ENCODE measurements at places on chromosomes 16 and 17.

- no peak for DNase-seq
Measured at GRCh38 chr17:49738456-49739163, 25.3 kb downstream of the FAM117A start.

- DNase-seq = no peak
Measured at GRCh38 chr17:81837641-81838040, 2.8 kb upstream of the PPP1R27 start.

GRCh38 chr17:79412886-79413390 is 197.9 kb downstream of the RBFOX3 start:
- no peak for DNase-seq

DNA sequence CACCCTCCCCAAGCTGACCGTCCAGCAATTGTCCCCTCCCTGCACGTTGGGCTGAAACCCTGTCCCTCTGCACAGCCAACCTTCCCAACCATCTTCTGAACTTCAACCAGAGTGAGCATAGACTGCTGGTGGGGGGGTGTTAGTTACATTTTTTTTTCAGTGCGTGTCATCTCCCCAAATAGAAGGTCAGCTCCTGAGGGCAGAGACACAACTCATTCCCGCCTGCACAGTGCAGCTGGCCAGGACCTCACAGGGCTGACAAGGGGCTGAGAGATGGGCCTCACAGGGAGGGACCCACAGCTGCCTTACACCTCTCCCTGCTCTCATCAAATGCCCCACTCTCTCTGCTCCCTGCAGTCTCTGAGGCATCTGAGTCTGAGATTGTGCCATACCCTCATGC is 8.4 kb downstream of the SRL start:
- no peak for DNase-seq

GRCh38 chr17:36509272-36509985 is 22.9 kb downstream of the ZNHIT3 start:
- DNase-seq = no peak

GRCh38 chr17:32488604-32489180 is 1.9 kb downstream of the CDK5R1 start:
- no peak for DNase-seq

- no peak for DNase-seq
Measured at GRCh38 chr16:80459966-80460365, 80.8 kb upstream of the DYNLRB2 start.

GRCh38 chr16:52741351-52741750 is 194.4 kb upstream of the TOX3 start:
- no peak for DNase-seq

DNA sequence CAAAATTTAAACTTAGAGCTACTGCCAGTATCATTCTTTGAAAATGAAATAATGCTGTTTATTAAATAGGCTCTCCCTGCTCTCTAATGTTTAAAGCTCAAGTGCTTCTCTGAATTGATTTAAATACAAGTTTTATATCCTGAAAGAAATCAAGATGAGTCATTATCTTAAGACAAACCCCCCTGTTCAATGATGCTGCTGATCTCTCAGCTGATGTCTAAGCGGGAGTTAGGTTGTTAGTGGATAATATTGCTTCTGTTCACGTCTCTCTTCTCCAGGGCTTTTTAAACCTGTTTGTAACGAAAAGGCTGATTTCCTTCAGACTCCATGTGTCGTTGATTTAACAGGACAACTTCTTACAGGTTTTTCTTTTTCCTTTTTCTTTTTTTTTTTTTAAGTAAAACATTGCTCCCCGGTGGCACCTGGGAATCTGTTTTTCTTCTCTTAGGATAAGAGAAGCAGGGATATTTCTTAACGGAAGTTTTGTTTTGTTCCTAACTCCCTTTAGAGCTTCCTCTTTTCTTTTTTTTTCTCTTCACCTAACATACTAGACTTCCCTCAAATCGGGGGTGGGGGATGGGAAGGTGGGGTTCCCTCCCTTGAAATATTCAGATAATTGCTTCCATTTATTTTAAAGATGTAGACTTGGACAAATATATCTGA is 807 bp upstream of the LYRM9 start:
- no peak for DNase-seq

DNA sequence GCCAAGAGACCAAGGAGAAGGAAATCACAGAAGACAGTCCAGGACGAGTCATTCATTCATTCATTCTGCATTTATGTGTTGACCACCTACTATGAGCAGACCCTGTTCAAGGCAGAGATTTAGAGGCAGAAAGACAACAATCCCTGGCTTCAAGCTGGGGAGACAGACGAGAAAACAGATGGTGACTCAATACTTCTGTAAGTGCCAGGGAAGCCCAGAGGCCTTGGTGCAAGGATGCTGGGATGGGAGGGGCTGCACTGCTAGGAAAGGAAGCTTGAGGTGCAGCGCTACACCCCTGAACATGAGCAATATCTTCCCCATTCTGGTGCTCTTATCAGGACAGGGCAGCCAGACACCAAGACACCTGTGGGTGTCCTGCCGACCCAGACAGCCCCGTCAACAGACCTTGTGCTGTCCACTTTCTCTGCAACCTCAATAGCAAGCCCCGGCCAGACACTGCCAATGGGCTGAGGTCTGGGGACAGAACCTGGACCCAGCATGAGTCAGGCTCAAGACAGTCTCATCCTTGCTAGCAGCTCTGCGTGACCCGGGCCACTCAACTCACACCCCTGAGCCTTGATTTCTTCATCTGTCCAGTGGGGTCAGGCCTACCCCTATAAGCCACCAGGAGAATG is 163.5 kb downstream of the COPRS start:
- no peak for DNase-seq

GRCh38 chr17:82030470-82031302 is 792 bp upstream of the RAC3 start:
- DNase-seq = peak; percentile 87

DNA sequence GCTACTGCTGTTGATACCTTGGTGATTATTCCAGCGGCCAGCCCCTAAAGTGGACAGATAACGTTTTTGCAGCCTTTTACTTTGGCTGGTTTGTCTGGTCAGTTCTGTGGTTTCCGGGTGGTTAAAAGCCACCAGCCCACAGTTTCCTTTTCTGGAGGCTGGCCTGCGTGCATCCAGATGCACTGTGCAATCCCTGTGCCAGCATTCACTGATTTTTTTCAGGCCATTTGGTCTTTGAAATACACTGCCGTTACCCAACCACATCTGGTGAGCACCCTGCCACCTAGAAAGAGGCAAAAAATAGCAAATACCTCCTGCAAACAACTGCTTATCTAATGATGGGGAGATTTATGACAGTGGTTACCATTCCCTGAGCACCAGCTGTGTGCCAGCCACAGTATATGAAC is 797 bp downstream of the NUDT7 start:
- peak; percentile 16 for DNase-seq

GRCh38 chr16:21526923-21527807 is 72.2 kb upstream of the METTL9 start:
- DNase-seq = no peak

DNA sequence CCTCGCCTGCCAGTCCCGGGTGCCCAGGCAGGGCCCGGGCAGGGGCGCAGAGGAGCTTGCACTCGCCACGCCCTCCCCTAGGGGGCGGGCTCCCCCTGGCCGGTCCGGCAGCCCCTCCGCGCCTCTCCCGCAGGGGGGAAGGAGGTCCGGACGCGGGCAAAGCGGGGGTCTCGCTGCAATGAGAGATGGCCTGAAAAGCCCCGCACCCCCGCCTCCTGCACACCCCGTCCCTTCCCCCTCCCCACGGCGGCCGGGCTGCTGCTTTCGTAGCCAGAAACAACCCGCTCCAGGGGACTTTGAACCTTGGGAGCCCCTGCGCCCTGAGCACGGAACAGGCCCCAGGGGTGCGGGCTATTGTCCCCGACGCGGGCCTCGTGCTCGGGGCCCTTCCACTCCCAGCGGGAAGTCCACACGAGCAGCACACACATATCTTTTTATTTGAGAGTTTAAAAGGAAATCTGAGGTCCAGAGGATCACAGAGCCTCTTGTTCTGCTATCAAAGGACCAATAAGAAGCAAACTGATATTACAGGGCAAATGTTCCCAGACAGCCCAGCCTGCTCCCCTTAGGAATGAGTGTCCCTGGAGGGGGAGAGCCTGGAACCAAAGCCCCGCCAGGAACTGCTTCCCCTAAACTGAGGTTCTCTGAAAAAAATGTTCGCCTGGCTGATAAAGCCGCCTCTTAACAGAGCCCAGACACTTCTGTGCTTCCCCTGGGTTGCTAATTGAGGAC is 5.8 kb upstream of the CBX4 start:
- DNase-seq = peak; percentile 71

GRCh38 chr16:77843405-77843804 is 55.0 kb downstream of the VAT1L start:
- no peak for DNase-seq

DNA sequence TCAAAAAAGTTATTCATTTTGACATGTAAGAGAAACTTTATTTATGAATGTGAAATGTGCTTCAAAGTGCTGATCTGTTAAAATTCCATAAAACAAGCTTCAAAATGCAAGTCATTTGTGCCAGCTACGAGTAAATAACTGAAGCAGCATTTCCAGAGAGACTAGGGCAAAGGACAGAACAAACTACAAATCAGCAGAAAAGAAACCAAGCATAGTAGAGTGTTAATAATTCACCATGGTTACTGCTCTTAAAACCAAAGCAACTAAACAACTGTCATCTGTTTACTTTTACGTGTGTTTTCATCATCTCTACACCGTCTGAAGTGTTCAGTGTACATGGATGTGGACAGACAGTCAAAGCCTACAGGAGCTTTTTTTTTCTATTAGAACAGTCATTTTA is 1.6 kb upstream of the ASPA start:
- DNase-seq = no peak

DNA sequence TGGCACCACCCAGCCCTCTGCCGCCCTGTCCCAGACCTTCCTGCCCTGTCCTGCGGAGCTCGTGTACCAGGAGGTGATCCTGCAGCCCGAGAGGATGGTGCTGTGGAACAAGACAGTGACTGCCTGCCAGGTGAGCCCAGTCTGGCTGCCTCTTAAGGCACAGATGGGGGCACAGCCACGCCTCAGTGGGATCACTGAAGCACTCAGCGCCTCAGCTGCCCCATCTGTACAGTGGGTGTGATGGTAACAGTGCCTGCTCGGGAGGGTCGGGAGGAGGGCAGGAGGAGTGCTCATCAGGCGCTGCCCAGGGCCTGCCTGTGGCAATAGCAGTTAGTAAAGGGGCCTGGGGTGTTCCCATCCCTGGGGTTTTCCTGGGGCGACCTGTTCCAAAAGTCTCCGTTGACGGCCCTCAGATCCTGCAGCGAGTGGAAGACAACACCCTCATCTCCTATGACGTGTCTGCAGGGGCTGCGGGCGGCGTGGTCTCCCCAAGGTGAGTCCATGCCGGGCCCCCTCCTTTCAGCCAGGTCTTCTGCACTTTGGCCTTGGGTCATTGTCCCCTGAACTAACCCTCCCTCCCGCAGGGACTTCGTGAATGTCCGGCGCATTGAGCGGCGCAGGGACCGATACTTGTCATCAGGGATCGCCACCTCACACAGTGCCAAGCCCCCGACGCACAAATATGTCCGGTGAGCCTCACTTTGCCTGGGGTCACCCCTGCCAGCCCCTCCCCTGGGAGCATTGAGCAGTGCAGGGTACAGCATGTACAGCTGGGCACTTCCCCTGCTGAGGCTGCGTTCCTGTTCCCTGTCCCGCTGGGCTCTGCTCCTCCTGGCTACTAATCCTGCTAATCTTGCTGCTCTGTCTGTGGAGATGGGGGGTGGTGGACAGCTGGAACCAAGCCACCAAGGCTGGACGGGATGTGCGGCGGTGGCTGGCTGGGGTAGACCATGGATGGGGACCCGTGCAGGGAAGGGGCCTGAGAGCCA is 4.5 kb upstream of the TCAP start:
- DNase-seq = peak; percentile 60

DNA sequence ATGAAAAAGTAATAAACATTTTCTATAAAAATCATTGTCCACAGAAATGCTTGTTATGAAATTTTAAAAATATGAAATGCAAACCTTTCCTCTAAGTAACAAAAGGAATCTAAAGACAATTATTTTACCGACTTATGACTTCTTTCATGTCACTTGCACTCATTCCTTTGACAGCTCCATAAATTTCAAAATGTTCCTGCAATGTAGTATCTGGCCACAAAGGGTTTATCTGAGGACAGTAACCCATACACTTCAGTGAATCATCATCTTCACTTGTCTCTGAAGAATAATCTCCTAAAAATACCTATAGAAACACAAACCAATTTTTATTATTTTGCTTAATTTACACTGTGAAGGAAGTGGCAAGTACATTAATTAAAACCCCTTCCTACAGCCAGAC is 25.6 kb upstream of the ABCA10 start:
- DNase-seq = no peak

DNA sequence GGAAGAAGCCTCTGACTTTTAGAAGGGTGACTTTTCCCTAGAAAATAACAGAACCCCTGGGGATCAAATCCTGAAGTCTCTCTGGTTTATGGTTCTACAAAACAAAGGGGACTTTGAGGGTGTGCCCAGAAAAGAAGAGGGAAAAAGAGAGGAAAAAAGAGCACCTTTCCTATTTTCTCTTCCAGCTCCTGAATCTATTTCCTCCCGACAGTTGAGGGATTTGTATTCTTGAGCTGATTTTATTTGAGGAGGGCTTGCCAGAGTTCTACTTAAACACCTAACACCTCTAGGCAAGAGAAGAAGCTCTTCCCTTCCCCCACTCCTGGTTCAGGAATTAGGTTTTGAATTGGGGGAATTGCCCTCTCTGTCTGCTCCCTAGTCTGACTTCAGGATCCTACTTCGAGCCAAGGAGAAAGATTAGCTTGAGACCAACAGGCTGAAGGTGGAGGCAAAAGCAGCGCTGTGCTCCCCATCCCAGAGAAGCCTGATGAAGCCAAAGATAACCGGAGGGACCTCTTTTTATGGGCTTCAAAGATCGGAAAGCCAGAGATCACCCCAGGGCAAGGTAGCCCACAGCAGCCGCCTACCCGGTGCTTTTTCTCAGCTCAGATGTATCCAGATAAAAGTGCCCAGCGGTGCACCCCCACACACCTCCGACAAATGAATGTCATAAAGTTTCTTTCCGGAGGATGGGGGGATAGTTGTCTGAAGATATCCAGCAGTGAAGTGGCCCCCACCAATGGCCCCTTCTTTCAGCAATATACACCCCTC is 796 bp downstream of the HOXB3 start:
- no peak for DNase-seq

DNA sequence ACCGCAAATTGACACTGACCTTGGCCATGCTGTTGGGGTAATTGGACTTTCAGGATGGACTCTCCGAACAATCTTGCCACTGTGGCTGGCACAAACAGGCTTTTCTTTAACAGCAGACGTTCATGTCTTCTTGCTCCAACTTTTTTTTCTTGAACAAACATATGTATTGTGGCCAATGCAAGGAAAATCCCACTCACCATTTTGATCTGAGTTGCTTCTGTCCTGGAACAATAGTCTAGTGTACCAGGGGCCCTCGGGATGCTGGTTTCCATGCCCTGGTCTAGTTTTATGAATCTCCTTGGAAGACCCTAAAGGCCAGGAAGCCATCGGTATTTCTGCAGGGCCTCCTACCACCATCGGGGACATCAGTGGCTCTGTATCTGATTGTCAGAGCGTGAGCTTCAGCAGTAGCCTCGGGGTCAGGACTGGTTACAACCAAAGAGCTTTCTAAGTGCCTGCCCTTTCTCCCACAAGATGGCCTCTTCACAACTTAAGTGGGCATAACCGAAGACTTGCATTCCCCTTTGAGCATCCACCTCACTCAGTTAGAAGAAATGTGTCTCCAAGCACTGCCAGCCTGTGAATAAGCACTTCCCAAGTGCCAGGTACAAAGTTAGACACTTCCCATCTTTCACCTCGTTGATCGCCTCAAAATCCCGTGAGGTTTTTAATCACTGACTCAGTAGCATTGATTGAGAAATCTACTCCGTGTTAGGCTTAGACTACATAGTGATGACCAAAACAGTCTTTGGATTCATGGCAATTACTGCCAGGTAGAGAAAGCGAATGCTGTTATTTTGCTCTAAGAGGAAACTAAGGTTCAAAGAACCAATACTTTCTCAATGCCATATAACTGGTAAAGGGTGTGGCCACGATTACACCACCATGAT is 87.0 kb upstream of the TBX2 start:
- DNase-seq = no peak
